NCI-H187 (cell line): ENCODE measurements at places on chromosomes 7 and 10.

DNA sequence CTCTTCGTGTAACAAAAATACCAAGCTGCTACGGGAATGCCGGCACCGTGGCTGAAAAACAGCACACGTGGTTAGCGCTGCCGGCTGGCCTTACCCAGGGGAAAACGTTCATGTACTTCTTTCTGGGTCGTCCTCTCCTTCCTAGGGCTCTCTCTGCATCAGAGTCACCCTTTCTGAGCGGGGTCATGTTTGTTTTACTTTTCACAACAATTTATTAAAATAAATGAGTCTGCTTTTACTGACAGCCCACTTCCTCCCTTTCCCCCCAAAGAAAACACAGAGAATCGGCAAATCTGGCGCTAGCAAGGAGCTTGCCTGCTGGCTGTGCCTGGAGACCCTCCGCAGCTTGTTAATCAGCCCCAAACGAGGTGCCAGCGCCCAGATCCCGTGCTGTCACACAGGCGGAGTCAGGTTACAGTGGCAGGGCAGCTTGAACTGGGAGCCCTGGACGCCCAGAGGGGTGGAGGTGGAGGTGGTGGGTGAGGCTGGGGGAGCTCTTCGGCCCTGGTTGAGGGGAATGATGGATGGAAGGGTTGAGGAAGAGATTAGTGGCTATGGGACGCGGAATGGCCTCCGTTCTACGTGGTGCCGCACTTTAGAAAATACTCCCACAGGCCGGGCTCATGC, 162.2 kb upstream of the TNS3 start:
- DNase-seq = no peak

DNA sequence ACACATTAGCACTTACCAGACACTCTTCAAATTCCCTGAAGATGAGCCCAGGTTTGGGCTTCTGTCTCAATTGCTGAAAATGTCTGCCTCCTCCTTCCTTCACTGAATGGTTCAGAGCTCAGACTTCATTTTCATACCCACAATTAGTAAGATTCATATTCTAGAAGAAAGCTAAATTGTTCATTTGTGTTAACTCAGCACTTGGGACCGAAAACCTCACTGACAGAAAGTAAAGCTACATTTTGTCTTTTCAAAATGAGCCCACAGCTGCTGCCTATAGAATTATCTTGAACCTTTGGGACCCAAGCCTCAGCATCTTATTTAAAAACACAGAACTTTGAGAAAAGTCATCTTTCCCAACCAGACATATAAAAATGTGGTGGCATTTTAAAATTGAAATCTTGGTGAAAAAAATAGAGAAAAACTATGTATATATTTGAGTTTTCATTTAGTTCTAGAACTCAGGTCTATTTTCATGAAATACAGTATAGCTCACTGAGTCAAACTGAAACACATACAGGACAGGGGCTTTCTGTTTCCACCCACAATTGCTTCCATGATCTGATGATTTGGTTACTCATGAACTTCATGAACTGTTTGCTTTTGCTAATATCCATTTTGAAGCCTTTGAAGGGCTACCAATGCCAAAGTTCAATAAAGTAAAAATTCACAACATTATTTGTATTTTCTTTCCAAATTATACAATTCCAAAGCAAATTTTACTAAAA, 119.1 kb upstream of the PFKP start:
- DNase-seq = no peak

- DNase-seq = no peak
Observed at GRCh38 chr7:29239638-29240037, 45.1 kb downstream of the CHN2 start.

GRCh38 chr7:98429799-98430198, 28.9 kb upstream of the BAIAP2L1 start:
- DNase-seq = no peak

DNA sequence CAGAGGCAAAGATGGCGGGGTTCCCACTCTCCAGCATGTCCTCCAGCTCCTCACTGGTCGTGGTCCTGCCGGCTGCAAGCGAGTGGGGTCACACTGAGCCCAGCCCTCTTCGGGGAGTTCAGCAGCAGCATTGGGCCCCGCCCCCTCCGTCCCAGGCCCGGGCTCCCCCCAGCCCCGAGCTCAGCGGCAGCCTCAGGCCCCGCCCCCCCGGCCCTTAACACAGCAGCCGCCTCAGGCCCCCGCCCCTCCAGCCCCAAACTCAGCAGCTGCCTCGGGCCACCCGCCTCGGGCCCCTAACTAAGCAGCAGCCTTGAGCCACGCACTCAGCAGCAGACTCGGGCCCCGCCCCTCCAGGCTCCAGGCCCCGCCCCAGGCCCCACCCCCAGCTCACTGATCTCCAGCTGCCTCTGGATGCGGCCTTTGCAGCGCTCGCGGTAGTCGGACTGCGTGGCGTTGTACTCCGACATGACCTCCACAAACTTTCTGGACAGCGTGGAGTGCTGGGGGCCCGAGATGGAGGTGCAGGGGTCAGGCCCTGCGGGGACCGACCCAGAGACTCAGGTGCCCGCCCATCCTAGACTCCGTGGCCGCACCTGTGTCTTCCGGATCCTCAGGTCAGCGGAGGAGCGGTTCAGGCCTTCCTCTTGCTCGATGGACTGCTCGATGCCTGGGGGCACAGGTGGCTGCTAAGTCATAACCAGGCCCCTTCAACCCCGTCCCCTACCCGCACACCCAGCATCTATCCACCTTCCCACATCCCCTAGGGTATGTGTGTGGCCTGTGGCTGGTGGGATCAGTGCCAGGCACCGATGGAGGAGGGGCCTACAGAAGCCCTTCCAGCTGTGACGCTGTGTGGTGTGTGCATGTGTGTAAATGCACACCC, 15.5 kb downstream of the STX1A start:
- peak; percentile 50 for DNase-seq

DNA sequence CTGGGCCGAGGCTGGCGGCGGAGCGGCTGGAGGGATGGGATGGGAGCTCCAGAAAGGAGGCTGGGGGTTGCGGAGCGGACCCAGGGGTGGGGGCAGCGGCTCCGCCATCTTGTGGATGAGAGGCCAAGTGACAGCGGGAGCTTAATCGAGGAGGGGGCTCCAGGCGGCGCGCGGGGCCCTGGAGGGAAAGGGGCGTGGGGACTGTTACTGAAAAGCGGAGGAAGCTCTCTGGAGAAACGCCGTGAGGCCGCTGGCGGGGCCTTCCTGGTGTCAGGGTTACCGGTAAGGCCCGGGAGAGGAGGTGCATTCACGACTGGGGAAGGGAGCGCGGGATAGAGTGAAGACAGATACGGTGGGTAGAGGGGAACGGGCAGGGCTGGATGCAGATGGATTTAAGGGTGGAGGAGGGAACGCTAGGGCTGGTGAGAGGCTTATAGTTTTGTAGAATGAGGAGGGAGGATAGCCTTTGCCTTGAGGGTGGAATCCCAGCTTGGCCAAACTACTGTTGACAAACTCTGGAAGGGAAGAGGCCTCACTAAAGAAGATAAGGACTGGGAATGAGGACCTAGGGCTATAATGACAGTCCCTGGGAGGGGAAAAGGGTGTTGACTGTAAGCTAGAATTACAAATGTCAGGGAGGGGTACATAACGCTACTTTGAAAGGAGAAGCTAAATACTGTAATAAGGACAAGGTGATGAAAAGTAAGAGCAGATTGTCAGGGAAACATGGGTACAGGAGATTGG, 535 bp downstream of the BTRC start:
- no peak for DNase-seq
